Small intestine (tissue), 16 donors: ENCODE measurements at places on chromosomes 1 and 21.

DNA sequence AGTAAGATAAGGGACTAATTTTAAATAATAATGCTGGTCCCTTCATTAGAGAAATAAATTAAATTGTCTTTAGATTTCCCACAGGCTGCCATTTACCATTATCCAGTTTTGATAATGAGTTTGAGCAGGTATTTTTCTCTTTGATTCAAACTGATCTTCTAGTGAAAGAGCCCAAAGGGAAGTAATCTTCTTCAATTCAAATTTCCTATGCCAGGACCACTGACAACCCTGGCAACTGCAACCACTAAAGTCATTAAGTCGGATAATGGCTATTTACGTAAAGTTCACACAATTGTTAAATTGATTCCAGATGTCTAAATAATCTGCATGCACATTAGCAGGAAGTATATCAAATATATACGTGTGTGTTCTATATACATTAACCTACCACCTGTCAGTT lies 399.3 kb downstream of the PTPRC start:
- no peak for DNase-seq
- no peaks in the 10 kb centered on the region for H3K27me3 ChIP-seq
- no peak overlapping the region for H3K27ac ChIP-seq
- H3K4me3 ChIP-seq: no peak overlapping the region

GRCh38 chr21:46099476-46099875 lies 1.6 kb downstream of the COL6A2 start:
- no peaks in the 10 kb centered on the region for H3K27me3 ChIP-seq
- no peaks in the 10 kb centered on the region for H3K36me3 ChIP-seq
- peak overlapping the region; percentile 41 for H3K27ac ChIP-seq
- H3K4me1 ChIP-seq: no peaks in the 10 kb centered on the region
- peak overlapping the region; percentile 13 for H3K4me3 ChIP-seq

DNA sequence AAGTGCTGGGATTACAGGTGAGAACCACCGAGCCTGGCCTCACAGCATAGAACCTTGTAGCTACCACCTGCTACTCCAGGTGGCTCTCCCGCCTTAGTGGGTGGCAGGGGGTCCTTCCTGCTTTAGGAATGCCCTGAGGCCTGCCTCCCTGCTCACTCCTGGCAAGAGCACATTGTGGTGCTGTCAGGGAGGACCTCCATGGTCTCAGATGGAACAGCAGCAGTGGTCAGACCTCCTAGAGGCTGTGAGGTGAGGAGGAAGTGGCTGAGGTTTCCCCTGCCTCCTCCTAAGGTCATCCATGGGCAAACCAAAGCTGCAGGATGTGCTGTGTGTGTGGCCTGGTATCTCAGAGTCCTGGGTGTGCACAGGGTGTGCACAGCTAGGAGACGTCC lies 6.7 kb downstream of the SOX13 start:
- H3K4me1 ChIP-seq: peaks cover 2% of the 10 kb centered on the region
- H3K4me3 ChIP-seq: no peak overlapping the region
- peak overlapping the region; percentile 64 for H3K27ac ChIP-seq

- no peak for DNase-seq
- no peaks in the 10 kb centered on the region for H3K27me3 ChIP-seq
- H3K4me3 ChIP-seq: no peak overlapping the region
- H3K36me3 ChIP-seq: no peaks in the 10 kb centered on the region
- no peaks in the 10 kb centered on the region for H3K4me1 ChIP-seq
- H3K27ac ChIP-seq: no peak overlapping the region
Measured at GRCh38 chr1:64098846-64099582, 104.4 kb upstream of the UBE2U start.

GRCh38 chr1:3198371-3199271 lies 129.6 kb downstream of the PRDM16 start:
- DNase-seq: peak; percentile 30
- peaks cover 14% of the 10 kb centered on the region for H3K4me1 ChIP-seq
- H3K27me3 ChIP-seq: no peaks in the 10 kb centered on the region

DNA sequence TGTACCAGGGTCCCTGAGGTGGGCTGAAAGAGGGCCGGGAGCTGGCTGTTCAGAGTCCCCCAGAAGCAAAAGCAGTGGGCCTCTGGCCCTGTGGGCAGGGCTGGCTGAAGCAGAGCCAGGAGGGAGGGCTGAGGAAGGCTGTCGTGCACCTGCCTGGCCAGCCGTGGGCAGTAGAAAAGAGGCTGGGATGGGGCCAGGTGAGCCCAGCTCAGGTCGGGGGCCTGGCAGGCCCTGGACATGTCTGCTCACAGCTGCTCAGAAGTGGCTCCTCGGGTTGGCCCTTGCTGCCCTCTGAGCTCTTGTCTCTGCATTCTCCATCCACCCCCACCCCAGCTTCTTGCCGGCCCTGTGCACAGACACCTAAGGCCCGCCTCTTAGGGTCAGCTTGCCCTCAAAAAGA lies 60.0 kb downstream of the TCP10L start:
- DNase-seq: no peak
- H3K4me3 ChIP-seq: no peak overlapping the region
- H3K4me1 ChIP-seq: no peaks in the 10 kb centered on the region
- H3K27me3 ChIP-seq: no peaks in the 10 kb centered on the region
- H3K36me3 ChIP-seq: no peaks in the 10 kb centered on the region
- no peak overlapping the region for H3K27ac ChIP-seq
